Activated CD4-positive, alpha-beta T cell treated with anti-CD3 and anti-CD28 coated beads for 48 hours (primary cell): ENCODE measurements at places on chromosomes 2 and 18.

- DNase-seq = no peak
Observed at GRCh38 chr2:69386360-69386759, 667 bp downstream of the GFPT1 start.

GRCh38 chr18:45161850-45162249 is 453.4 kb upstream of the SLC14A2 start:
- DNase-seq = no peak

GRCh38 chr2:10356439-10356811 is 53.7 kb downstream of the HPCAL1 start:
- DNase-seq = no peak

DNA sequence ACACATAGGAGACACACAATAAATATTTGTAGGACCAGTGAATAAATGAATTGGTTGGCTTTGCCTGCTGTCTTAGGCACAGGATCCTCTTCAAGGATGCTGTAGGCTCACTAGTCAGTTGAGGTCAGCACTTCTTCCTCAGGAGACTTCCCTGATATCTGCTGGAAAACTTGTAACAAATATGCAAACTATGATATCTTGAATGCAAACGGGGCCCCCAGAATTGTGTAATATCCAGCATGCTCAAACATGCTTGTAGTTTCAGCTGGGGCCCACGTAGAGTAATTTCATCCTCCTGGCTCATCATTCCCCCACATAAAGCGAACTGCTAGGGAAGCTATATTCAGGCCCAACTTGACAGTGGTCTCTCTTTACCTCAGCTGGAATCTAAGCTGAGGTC is 43.6 kb downstream of the POLE4 start:
- DNase-seq = no peak

DNA sequence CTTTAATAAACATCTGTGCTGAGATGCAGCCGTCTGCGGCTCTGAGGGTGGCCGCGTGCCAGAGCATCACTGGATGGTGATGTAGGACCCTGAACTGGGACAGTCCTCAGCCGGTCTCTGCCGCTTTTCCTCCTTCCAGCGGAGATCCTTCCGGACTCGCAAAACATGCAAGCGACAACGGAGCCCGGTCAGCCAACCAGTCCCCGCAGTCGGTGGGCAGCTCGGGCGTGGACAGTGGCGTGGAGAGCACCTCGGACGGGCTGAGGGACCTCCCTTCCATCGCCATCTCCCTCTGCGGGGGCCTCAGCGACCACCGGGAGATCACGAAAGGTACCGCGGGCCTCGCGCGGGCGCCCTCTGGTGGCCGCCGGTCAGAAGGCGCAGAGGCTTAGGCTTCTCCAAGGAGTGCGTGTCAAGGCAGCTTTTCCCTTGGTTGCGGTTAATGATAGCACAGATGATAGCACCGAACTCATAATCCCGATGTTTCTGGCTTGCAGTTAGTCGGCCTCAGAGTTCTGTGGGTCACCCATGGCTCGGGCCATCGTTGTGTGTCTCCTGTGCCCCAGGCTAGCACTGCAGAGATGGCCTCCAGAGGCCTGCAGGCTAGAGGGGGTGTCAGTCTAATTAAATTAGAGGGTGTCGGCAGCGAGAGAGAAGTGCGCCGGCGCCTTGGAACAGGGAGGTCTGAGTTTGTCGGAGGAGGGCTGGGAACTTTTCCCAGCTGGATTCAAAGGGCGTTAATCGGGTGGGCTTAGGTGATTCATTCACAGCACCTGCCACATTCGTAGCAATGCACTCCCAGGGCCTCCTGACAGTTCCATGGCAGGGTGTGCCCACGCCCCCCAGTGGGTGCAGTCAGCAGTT is 38.5 kb downstream of the LPIN1 start:
- peak; percentile 60 for DNase-seq

- DNase-seq = no peak
Observed at GRCh38 chr2:6909431-6910385, 7.5 kb upstream of the RNF144A start.

GRCh38 chr2:22952656-22953225 is 432.2 kb upstream of the KLHL29 start:
- DNase-seq = no peak

DNA sequence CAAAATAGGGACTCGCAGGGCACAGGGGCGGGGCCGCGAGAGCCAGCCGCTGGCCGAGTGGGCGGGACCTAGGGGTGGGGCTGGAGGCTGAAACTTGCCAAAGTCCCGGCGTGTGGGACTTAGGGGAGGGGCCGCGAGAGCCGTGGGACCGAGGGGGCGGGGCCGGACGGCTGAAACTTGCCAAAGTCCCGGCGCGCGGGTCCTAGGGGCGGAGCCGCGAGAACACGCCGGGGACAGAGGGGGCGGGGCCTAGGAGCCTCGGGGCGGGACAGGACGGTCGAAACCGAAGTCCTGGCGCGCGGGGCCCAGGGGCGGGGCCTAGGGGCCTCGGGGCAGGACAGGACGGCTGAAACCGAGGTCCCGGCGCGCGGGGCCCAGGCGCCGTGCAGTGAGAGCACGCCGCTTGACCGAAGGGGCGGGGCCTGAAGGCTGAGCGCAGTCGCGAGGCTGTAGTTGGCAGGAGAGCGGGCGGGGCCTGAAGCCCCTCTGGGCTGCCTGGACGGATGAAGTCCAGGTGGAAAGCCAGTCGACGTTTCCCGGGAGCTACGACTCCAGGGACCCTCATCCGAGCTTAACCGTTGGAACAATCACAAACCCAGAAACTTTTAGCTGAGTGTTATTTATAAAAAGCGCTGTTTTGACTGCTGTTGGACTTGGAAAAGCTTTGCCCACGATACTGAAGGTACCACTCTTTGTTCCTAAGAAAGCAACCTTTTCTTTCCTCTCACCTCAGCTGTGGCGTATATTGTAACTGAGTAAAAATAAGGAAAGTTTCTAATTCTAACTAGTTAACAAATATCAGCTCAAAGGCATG is 475 bp upstream of the BARD1 start:
- peak; percentile 100 for DNase-seq

DNA sequence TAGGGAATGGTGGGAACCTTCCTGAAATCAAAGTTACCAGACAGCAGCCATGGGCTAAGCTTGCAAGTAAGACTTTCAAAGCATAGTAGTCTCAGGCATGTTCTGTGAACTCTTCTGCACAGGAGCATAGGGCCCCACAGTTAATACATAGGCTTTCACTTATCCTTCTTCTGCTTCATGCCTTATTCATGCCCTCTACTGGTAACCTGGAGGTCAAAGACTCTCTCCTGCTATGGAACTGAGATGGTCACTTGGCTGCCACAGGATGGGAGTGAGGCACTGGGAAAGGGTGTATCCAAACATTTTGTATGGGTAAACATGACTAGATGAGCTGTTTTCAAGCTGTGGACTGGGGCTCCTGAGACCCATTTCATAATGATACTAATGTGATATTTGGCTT is 49.1 kb upstream of the ZNF638 start:
- DNase-seq = no peak
